ENCODE measurements at places on chromosomes 1 and 21.

DNA sequence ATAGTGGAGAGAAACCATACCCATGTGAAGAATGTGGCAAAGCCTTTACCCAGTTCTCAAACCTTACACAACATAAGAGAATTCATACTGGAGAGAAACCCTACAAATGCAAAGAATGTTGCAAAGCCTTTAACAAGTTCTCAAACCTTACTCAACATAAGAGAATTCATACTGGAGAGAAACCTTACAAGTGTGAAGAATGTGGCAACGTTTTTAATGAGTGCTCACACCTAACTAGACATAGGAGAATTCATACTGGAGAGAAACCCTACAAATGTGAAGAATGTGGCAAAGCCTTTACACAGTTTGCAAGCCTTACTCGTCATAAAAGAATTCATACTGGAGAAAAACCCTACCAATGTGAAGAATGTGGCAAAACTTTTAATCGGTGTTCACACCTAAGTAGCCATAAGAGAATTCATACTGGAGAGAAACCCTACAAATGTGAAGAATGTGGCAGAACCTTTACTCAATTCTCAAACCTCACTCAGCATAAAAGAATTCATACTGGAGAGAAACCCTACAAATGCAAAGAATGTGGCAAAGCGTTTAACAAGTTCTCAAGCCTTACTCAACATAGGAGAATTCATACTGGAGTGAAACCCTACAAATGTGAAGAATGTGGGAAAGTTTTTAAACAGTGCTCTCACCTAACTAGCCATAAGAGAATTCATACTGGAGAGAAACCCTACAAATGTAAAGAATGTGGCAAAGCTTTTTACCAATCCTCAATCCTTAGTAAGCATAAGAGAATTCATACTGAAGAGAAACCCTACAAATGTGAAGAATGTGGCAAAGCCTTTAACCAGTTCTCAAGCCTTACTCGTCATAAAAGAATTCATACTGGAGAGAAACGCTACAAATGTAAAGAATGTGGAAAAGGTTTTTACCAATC, 80.0 kb downstream of the JMJD4 start:
- no peak for DNase-seq

DNA sequence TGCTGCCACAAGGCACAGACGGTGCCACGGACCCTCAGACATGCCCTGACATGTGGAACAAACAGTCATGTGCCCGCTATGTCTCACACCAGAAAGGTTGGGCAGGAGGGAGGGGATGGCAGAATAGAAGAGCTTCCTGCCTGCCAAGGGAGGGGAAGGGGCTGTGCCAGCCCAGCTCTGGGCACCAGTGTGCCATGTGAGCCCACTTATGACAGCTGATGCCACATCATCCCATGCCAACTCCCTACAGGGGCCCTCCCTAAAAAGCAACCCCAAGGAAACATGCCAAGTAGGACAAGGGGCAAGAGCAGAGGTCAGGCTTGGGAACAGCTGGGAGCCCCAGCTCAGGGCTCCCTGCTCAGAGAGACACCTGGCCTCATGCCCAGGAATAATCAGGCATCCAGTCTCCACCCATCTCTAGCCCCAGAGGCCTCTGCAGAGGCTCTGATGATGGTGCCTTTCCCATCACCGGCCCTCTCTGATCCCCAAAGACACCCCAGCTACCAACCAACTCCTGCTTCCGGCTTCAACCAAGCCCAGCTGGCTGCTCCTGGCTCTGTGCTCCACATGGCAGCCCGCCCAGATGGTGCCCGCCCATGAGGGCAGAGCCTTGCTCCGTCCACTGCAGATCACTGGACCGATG, 10.3 kb downstream of the ADGRB2 start:
- no peak for DNase-seq

GRCh38 chr1:14784790-14785773, 186.6 kb downstream of the KAZN start:
- DNase-seq = no peak

GRCh38 chr1:236681219-236681618, 5.1 kb upstream of the ACTN2 start:
- DNase-seq = no peak

- DNase-seq = no peak
Measured at GRCh38 chr1:157390651-157391050, 161.7 kb downstream of the FCRL5 start.

- DNase-seq = no peak
Measured at GRCh38 chr1:171988243-171988885, 147.1 kb downstream of the DNM3 start.

DNA sequence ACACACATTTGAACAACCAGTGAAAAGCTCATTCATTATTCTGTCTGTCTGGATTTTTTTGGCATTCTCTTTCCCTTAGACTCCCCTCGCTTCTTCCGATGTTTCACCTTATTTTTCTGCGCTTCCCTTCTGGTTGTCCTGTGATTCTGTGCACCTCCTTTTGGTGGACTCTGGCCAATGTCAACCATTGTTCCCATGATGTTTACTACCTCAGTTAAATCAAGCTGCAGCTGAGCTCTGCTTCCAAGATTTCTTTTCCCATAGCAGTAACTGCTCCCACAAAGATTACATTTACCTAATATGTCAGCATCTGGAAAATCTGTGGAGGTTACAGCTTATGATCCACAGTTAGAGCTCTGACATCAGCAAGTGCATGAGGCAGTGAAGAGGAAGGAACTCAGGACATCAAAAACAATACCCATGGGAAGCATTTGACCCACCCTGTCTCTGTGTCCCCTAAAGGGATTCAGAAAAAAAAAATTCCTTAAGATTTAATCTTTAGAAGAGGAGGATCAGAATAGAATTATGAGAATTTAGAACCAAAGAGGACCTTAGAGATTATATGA, 69.9 kb upstream of the ADAMTS5 start:
- DNase-seq = no peak

DNA sequence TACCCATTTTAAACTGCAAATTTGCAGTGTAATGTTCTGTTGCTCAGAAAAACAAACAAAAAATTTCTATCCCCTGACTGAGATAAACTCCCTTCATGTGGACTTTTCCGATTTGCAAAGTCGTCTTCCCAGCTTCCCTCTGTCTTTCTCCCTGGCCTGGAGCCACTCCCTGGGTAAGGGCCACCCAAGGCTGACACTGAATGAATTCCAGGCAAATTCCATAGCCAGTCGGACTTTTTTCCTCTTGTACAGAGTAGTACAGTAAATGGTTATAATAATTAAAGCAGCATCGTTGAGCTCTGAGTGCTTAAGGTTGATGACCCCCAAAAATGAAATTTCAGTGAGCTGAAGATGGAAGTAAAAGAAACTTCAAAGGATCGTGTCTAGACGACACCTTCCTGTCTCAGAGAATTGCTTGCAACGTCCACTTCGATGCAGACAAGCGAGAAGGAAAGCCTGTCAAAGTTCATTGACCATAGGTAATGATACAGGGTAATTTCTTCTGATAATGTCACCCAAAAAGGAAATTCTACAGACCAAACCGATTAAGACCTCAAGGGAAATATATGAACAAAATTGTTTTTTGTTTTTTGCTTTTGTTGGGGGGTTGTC, 33.6 kb upstream of the LHX8 start:
- DNase-seq = no peak

DNA sequence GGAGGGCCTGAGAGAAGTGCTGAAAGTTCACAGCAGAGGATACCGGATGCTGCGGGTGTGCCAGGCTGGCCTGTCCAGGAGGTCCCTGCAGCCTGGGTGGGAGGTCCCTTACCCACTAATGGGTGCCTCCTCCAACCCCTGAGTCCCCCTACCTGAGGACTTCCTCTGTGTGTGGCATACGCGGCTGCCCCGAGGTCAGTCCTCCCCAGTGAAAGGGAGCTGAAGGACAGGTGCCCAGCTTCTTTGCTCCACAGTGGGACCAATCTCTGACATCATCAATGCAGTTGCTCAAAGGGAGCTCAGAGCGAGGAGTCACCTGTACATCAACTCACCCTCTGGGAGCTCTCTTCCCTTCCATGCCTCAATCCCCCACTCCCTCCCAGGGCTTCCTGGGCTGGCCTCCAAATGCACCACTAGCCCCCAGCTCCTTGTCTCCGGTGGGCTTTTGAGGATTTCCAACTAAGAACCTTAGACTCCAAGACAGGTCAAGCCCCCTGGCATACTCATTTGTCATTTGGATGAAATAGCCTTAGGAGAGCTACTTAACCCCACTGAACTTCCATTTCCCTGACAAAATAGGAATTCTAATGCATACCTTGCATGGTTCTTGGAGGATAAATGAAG, 53.9 kb downstream of the PDE9A start:
- no peak for DNase-seq

- DNase-seq = no peak
Measured at GRCh38 chr1:230899841-230900251, 31.5 kb upstream of the C1orf198 start.

- DNase-seq = no peak
Measured at GRCh38 chr1:152855661-152856060, 4.1 kb upstream of the LCE7A start.

DNA sequence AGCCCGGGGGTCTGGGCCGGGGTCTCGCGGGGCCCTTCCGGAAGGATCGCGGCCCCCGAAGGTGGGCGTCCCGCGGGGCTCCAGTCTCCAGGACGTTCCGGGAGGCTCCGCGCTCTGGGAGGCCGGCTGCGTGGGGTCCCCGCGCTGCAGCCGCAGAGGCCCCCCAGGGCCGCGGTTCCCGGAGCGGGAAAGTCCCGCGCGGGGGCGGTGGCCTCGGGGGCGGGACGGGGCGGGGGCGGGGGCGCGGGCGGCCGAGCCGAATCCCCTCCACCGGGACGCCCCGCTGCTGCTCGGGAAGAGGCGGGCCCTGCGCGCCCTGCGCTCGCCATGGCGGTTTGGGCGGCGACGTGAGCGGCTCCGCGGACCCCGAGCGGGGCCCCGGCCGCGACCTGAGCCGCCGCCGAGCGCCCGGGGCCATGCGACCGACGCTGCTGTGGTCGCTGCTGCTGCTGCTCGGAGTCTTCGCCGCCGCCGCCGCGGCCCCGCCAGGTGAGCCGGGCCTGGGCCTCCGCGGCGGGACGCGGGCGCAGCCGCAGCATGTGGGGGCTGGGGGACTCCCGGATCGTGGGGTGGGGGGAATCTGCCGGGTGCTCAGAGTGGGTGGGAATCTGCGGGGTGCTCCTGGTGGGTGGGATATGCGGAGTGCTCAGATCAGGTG, at the start of gene IFNGR2:
Gene IFNGR2 (plus strand): TSS at position 286 of the 658 bp plus-strand sequence. CDS start 131 bp downstream, at position 417.
- no peak for DNase-seq

DNA sequence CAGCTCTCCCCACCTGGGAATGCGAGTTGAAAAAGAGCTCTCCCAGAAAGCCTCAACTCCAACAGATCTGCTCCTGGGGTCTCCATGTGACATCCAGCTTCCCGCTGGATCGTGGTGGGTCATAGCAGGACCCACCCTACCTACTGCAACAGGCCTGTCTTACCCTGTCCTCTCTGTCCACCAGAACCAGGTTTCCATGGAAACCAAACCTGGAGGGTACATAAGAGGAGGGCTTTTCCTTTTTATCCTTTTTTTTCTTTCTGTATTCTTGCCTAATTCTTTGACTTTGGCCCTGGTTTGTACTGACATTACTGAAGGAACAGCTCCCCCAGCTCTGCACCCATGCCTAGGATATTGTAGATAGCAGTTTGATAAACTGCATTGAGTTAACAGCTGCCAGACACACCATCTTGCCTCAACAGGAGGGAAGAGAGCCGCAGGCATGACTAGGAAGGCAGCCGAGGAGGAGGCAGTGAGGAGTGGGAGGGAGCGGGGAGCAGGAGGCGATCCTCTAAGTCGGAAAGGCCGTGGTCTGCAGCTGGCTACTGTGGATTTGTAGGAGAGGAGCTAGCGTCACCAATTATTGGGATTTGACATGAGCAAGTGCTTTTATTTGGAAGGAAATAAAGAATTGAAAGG, 9.7 kb upstream of the FMOD start:
- no peak for DNase-seq

- DNase-seq = no peak
Measured at GRCh38 chr21:38821248-38821647, 15.5 kb downstream of the ETS2 start.

- no peak for DNase-seq
Measured at GRCh38 chr1:50853325-50853724, 106.7 kb downstream of the FAF1 start.

- DNase-seq = no peak
Measured at GRCh38 chr1:243657793-243658192, 192.2 kb downstream of the AKT3 start.

GRCh38 chr1:186987065-186987464, 158.3 kb downstream of the PLA2G4A start:
- no peak for DNase-seq

DNA sequence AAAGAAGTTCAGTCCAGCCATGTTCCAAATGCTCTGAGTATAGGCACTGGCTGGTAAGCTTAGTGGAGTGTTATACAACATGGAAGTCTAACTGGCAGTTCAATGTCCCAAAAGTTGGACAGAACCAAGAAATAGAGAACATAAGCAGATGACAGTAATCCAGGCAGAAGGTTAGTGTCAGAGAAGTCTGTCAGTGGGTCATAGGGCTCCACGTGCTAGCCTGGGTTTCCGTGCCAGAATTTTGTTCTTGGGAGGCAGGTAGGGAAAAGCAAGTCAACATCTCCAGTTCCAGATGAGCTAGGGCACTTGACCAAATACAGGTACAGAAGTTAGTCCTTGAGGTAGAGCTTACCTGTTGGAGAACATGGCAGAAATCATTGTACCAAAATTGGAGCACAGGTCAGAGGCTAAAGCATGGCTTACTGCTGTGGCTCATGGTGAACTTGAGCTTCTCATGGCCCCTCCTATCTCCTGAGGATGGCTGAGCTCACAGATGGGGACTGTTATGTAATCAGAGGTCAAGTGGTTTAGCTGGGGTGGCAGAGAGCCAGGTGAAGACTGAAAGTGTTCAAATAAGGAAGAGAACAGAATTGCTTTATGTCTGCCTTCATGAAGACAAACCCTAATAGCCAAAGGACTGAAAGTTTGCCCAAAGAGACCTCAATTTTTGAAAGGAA, 170.8 kb downstream of the NFIA start:
- no peak for DNase-seq

DNA sequence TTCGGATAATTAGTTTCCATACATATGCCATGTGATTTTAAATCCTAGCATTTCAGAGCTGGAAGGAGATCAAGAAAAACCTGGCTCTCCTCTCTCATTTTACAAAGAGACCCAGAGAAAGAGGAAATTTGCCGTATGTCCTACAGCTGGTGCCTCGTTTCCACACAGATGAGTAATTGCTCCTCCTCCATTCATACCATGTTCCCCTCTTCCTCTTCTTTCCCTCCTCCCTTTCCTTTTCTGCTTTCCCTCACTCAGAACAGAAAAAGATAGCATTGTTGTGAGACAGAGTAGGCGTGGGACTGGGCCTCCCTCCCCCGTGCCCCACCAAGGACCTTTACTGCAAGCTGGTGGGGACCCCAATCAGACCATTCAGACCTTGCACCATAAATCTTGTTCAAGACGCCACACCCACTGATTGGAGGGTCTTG, 13.7 kb upstream of the SLC44A3 start:
- DNase-seq = no peak

- no peak for DNase-seq
Measured at GRCh38 chr1:152718238-152718637, 10.3 kb downstream of the LCE4A start.
